ENCODE measurements at places on chromosomes 3 and 15. TPM values are rescaled to one million over a fixed set of nuclear protein-coding genes. Genes with fewer than 3 reads are reported as not detected.
A peak's percentile ranks its signal among the peaks of the same experiment; 100 is the strongest.

DNA sequence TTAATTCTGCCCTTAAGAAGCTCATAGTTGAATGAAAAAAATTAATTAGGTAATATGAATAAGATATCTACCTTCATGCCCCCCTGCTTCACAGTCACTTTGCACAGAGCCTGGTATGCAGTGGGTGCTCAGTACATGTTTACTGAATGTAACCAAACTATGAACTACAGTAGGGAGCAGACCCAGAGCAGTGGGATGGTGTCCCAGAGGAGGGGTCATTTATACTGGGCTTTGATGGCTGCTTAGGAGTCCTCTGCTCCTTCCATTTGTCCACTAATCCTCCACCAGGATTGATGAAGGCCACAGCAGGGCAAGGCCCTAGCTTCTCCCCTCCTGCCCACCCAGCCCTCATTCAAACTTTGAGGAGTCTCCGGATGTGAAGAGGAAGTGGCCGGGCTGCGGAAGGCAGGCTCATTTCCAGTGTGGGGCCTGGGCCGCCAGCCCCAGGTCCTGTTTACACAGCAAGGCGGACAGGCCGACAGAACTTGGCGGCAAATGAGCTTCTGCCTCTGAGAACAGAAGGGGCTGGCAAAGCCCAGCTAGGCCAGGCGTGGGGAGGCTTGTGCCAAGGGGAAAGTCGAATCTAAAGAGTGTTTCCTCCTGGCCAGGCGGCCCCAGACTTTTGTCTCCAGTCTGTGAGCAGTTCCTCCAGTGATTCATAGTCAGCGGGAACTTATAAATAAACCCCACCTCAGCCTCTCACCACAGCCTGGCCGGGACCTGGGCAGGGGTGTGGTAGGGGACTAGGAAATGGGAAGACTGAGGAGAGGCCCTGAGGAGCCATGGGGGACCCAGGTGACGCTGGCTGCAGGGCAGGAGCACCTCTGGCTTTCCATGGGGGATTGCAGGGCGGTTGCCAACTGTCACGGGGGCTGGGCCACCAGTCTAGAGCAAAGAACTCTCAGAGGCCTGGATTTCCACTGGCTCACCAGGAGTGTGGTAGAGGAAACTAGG is 51.6 kb upstream of the LCTL start:
- H3K36me3 ChIP-seq, result no peaks in the 10 kb centered on the region
- peak; percentile 86 for DNase-seq
- peaks cover 63% of the 10 kb centered on the region for H3K4me1 ChIP-seq
- no peaks in the 10 kb centered on the region for H3K27me3 ChIP-seq
- H3K4me3 ChIP-seq, result no peak overlapping the region

DNA sequence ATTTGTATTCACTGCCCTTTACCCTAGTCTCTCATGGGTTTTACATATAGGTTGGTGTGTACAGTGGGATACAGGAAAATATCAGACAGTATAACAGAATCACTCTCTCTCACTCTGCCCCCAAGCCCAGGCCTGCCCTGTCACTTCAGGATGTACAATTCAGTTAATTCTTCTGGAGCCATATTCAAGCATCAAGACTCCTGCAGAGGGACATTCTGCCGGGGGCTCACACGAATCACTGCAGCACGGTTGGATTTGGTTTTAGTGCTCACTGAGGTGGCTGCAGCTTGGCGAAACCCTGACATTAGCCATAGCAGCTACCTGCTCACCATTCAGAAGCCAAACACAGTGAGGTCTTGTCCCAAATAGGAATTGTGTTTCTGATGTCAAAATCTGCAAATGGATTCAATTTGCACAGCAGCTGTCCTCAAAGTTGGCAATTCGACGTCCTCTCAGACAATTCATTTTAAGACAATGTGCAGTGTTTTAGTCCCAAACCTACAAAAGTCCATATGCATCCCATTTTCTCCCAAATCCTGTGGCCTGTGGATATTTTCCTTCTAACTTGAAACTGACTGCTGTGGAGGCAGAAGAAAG is 82.9 kb downstream of the CHSY1 start:
- peak overlapping the region; percentile 88 for H3K27ac ChIP-seq
- DNase-seq, result no peak
- H3K36me3 ChIP-seq, result no peaks in the 10 kb centered on the region
- peaks cover 40% of the 10 kb centered on the region for H3K4me1 ChIP-seq

DNA sequence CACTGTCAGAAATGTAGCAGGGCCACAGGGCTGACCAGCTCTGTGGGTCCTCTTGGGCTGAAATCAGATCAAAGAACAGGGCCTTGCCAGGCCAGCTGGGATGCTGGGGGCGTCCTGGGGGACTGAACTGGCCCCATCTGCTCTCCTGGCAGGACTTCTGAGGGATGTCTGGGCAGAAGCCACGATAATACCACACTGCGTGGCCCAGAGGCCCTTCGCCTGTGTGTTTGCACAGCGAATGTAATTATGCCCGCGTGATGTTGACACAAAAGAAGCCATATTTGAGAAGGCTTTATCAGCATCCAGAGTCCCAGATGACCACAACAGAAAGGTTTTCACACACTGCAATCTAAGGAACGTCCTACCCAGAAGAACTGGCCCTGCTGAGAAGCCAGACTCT is 174.0 kb downstream of the RAB11A start:
- DNase-seq, result no peak
- H3K4me3 ChIP-seq, result no peak overlapping the region
- H3K36me3 ChIP-seq, result no peaks in the 10 kb centered on the region
- H3K27me3 ChIP-seq, result peaks cover 6% of the 10 kb centered on the region

- DNase-seq, result no peak
- no peaks in the 10 kb centered on the region for H3K4me1 ChIP-seq
- H3K27ac ChIP-seq, result no peak overlapping the region
- no peaks in the 10 kb centered on the region for H3K27me3 ChIP-seq
Measured at GRCh38 chr3:49602877-49603411, 48.7 kb downstream of the BSN start.

- no peak overlapping the region for H3K27ac ChIP-seq
- no peaks in the 10 kb centered on the region for H3K4me1 ChIP-seq
- no peak overlapping the region for H3K4me3 ChIP-seq
- no peaks in the 10 kb centered on the region for H3K27me3 ChIP-seq
- DNase-seq, result no peak
- H3K36me3 ChIP-seq, result no peaks in the 10 kb centered on the region
Measured at GRCh38 chr3:15974647-15975046, 176.9 kb upstream of the ANKRD28 start.

DNA sequence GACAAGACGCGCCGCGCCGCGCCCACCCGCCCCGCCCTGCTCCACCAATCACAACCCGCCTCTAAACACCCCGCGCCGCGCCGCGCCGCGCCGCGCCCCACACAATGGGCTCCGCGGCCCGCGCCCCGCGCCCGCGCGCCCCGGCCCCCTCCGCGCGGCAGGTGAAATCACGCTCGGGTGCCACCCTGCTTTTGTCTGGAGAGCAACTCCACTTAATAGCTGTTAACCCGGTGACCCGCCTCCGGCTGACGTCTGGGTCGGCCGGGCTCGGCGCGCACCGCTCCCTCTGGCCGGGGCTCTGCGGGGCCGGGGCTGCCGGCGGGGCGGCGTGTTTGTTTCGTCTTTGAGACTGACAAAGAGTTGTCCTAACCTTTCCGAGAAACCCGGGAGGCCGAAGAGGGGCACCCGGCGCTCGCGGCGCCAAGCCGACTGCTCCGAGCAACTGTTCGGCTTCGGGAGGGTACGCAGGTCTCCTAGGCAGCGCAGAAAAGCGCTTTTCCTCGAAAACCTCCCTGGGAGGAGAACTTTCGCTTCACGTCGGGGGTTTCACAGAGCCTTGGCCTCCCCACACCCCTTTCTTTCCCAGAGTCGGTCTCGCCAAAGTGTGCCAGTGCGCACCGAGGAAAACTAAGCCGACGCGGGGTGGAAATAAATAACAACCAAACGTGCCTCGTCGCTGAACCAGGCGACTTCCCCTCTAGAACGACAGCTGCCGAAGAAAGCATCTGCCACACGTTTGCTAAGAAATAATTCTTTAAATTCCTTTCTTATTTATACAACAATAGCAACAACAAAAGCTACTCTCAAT is 518.4 kb downstream of the FOXP1 start:
- peaks cover 51% of the 10 kb centered on the region for H3K4me1 ChIP-seq
- peak overlapping the region; percentile 93 for H3K27ac ChIP-seq
- H3K4me3 ChIP-seq, result peak overlapping the region; percentile 75
- H3K36me3 ChIP-seq, result no peaks in the 10 kb centered on the region
- no peaks in the 10 kb centered on the region for H3K27me3 ChIP-seq

GRCh38 chr3:122742234-122742633 is 51.4 kb downstream of the HSPBAP1 start:
- peaks cover 14% of the 10 kb centered on the region for H3K36me3 ChIP-seq
- H3K27ac ChIP-seq, result no peak overlapping the region
- H3K4me1 ChIP-seq, result no peaks in the 10 kb centered on the region
- no peak overlapping the region for H3K4me3 ChIP-seq

GRCh38 chr3:73820431-73820830 is 195.7 kb upstream of the PDZRN3 start:
- no peak for DNase-seq
- no peaks in the 10 kb centered on the region for H3K36me3 ChIP-seq
- no peak overlapping the region for H3K4me3 ChIP-seq

Gene GPR176
- 4.6 TPM for total RNA-seq

Gene SIDT1
- total RNA-seq, result 3.5 TPM

Gene CCK
- 0.67 TPM for total RNA-seq

Gene CELF6
- total RNA-seq, result 5.4 TPM

Gene DLL4
- 22.0 TPM for total RNA-seq

All from upper lobe of right lung (tissue), 1 donor.